NCI-H2081 treated with DMSO at 0.1 percent for 48 hours (cell line): ENCODE measurements at places on chromosomes 16 and 17.

DNA sequence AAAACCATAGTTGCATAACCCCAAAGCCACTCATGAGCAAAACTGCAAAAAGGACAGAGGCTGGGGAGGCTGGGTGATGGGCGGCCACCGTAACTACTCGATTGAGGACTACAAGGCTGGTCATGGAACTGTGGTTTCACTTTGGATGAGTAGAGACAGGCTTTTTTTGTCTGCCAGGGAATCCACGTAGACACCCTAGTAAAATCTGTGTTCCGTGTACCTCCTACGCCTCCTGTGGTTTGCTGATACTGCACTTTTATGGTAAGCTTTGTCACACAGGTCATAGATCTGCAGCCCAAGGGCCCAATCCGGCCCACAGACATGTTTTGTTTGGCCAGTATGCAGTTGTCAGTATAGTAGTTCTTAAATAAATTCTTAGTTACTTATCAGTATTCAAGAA is 2.2 kb upstream of the TLCD3B start:
- no peak for DNase-seq

GRCh38 chr17:38571833-38572668 is 33.7 kb downstream of the SRCIN1 start:
- DNase-seq, result no peak

DNA sequence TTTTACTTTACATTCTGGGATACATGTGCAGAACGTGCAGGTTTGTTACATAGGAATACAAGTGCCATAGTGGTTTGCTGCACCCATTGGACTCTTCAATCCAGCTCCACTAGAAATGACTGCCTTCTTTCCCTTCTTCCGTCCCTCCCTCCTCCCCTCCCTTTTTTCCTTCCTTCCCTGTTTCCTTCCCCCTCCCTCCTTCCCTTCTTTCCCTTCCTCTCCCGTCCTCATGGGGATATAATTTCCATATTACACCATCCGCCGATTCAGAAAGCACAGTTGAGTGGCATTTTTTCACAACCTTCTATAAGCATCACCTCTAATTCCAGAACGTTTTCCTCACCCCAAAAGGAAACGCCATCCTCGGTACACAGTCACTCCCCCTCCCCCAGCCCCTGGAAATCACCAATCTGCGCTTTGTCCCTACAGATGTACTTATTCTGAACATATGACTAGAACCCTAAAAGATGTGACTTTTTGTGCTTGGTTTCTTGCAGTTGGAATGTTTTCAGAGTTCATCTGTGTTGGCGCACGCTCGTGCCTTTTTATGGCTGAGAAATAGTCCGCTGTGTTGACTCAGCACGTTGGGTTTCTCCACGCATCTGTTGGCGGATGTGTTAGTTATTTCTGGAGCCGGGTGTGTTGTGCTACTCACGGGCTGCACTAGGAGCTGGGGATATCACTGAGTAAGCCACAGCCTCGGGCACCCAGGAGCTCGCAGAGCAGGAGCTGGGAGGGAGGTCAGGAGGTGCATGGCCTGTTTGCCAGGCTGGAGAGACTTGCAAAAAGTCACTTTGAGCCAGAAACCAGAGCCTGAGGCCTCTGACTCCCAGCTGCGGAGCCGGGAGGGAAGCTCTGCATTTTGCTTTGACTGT is 336.4 kb downstream of the SEC14L1 start:
- DNase-seq, result no peak

- DNase-seq, result no peak
Measured at GRCh38 chr16:85592700-85593493, 20.2 kb upstream of the GSE1 start.

- DNase-seq, result no peak
Measured at GRCh38 chr17:4014148-4014927, 50.1 kb upstream of the ATP2A3 start.

GRCh38 chr17:82444941-82445521 is 5.5 kb downstream of the CYBC1 start:
- no peak for DNase-seq

GRCh38 chr17:39099663-39100286 is 51.7 kb downstream of the PLXDC1 start:
- no peak for DNase-seq

GRCh38 chr16:88060524-88061219 is 109.4 kb downstream of the BANP start:
- no peak for DNase-seq

GRCh38 chr16:12920739-12921138 is 19.3 kb downstream of the SHISA9 start:
- no peak for DNase-seq

DNA sequence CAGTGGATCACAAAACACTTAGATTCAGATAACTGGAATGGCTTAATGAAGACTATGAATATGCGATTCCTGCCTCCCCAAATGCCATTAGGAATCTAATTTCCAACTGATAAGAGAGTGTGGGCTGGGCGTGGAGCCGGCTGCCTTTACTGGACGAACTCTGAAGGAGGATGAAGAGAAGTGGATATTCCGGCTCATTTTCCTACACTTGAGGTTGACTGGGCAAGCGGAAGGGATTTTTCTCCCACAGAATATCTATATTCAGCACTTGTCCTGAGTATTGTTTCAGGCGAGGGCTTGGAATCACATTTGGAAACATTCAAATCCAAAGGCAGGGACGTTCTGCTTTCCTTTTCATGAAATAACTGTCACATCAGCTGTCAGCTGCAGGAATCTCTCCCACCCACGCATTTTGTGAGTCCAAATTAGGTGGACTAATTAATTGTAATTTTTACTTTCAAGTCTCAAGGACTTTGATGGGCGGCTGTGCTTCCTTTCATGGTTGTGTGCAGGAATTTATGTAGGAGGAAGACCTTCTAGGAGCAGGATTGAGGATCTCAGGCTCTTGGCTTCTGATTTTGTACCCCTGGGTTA is 138.5 kb downstream of the PITPNC1 start:
- DNase-seq, result no peak

GRCh38 chr17:80941743-80942422 is 49.8 kb upstream of the CHMP6 start:
- DNase-seq, result no peak

DNA sequence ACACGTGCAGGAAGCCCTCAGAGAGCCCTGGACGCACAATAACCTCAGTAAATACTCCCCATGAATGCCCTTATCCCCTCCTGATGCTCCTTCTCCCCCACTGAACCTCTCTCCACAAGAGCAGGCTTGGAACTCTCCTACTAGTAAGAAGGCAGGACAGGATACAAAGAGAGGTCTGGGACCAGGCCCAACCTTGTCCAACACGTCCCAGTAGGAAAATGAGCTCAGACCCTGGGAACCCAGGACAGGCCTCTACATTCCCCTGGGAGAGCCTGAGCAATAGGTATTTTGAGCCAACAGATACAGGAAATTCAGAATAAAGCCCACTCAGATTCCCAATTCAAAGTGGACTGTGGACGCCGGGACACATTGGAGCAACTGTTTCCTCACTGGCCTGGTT is 19.2 kb downstream of the ZNF423 start:
- no peak for DNase-seq

- no peak for DNase-seq
Measured at GRCh38 chr16:76162046-76162445, 115.2 kb upstream of the CNTNAP4 start.

- no peak for DNase-seq
Measured at GRCh38 chr17:81870981-81871386, at the start of gene ARHGDIA. TSS of gene ARHGDIA (minus strand) at chr17:81871337. CDS start at chr17:81869930, 1,407 bp downstream.

- DNase-seq, result no peak
Measured at GRCh38 chr16:85736921-85737320, 14.0 kb downstream of the C16orf74 start.

- no peak for DNase-seq
Measured at GRCh38 chr17:64628641-64629040, 33.5 kb downstream of the SMURF2 start.

GRCh38 chr16:47777220-47777619 is 316.1 kb downstream of the PHKB start:
- no peak for DNase-seq

GRCh38 chr17:80964859-80965580 is 26.6 kb upstream of the CHMP6 start:
- no peak for DNase-seq

DNA sequence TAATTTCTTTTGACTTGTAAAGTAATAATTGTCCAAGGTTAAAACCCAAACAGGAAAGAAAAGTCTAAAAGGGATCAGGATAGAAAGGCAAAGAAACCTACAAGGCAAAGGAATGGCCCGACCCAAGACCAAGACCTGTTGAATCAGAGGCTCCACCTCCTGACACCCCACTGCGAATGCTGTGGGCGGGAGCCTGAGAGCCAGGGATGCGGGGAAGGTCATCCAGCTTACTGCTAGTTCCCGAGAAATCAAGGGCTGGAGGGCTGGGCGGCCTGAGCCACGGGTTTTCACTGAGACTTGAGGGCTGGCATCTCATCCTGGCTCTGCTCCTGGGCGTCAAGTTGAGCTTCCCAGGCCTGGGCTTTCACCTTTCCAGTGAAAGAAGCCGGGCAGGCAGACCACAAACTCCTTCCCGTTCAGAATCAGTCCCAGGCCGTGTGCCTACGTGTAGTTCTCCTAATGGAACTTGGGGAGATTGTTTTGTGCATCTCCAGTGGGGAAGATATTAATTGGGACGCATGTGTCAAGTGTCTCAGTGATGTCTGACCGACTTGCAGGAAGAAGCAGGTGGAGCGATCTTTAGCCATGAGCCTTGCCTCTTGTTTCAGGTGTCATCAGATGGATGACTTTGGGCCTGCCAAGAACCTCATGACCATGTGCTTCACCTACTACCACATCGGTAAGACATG is 36.9 kb downstream of the CIBAR2 start:
- no peak for DNase-seq

- DNase-seq, result no peak
Measured at GRCh38 chr16:80606221-80606766, 65.5 kb downstream of the DYNLRB2 start.

GRCh38 chr16:50712560-50712898 is 19.1 kb downstream of the NOD2 start:
- no peak for DNase-seq

DNA sequence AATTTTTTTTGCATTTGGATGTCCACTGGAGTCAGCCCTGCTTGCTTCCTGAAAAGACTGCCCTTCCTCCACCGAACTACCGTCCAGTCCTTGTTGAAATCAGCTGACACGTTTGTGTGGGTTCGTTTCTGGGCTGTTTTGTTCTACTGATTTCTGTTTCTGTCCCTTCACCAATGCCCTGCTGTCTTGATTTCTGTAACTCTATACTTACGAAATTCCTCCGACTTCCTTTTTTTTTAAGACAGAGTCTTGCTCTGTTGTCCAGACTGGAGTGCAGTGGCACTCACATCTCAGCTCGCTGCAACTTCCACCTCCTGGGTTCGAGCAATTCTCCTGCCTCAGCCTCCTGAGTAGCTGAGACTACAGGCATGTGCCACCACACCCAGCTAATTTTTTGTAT is 8.4 kb upstream of the GAA start:
- DNase-seq, result no peak

DNA sequence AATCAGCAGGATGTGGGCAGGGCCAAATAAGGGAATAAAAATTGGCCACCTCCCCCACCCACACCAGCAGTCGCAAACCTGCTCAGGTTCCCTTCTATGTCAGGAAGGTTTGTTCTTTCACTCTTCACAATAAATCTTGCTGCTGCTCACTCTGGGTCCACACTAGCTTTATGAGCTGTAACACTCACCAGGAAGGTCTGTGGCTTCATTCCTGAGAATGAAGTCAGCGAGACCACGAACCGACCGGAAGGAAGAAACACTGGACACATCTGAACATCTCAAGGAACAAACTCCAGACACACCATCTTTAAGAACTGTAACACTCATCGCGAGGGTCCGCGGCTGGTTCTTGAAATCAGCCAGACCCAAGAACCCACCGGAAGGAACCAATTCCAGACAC is 115.5 kb upstream of the TBX2 start:
- no peak for DNase-seq

- DNase-seq, result no peak
Measured at GRCh38 chr17:77973953-77974352, 15.4 kb downstream of the TNRC6C start.

DNA sequence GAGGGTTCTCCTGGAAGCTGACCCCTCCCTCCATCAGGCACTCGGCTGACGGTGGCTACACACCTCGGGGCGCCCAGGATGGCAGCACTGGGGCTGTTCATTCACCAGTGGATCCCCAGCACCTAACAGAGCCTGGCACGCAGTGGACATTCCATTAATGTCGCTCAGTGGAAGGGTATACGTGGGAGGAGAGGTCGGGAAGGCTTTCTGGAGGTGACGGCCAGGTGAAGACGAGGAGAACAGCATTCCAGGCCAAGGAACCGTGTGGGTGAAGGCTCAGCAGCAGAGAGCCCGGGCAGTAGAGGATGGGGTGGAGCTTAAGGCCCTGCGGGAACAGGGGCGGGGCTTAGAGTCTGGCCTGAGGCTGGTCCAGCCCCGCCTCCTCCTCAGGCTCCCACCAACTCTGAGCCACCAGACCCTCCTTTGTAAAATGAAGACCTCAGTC is 2.5 kb upstream of the HS3ST6 start:
- no peak for DNase-seq

DNA sequence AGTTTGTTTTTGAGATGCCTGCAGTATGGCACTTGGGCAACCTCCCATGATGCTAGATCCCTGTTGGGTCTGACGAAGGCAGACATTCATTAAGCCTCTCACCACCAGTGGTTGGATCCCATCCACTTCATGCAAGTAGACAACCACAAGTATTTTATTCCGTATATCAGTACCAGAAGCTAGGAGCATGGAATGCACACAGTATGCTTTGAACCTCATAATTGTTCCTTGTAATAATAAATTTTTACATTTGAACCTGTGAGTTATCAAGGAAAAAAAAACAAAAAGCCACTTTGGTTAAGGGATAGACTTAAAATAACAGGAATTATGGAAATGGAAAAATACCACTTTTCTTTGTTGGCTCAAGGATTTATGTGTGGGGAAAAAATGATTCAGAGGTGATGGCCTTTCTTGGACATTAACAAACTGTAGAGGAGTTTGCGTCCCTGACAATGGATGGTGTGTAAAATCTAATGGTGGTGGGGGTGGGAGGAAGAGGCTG is 107.1 kb upstream of the KCNJ16 start:
- DNase-seq, result no peak

DNA sequence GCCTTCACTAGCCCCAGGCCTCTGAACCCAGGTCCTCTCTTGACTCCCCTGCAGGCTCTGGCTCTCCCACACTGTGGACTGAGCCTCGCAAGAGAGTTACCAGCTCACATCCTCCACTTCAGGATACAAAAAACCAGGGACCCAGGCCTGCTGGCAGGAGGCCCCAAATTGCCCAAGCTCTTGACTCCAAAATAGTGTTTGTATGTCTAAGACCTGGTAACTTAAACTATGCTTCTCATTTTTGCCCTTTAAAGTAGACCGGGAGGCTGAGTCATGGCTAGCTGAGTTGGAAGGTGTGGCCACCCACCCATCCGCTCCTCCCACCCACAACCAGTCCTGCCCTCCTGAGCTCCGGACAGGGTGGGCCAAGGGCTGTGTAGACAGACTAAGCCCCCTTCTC is 250.0 kb downstream of the SOX9 start:
- DNase-seq, result no peak

- DNase-seq, result no peak
Measured at GRCh38 chr16:11978080-11978479, 1.5 kb downstream of the SNX29 start.
